Activated T-helper 1 cell treated with anti-CD3 and anti-CD28 coated beads, Interleukin-12 subunit alpha, Interleukin-12 subunit beta, Interleukin-2, Interleukin-4 antibody, amounts not matched to agents 30 ng/mL and 10 ng/mL and 1 ng/mL, durations not matched to agents 14 hours and 24 hours and 36 hours (primary cell): ENCODE measurements at places on chromosomes 1 and 21. TPM values are rescaled to one million over a fixed set of nuclear protein-coding genes. Genes with fewer than 3 reads are reported as not detected.

CFHR4 gene
- not detected in 2 replicates for total RNA-seq

LRRC39 gene
- 0.36 and 1.0 TPM in 2 replicates for total RNA-seq

WARS2 gene
- total RNA-seq = 20.6 TPM in 2 replicates

CDA gene
- total RNA-seq = not detected in 2 replicates

SMCP gene
- not detected in 2 replicates for total RNA-seq

LAMB3 gene
- total RNA-seq = 15.8 and 18.3 TPM in 2 replicates

BECN2 gene
- not detected in 2 replicates for total RNA-seq

KRTAP21-2 gene
- not detected in 2 replicates for total RNA-seq

SEMA6C gene
- 3.6 and 4.3 TPM in 2 replicates for total RNA-seq

DISP1 gene
- total RNA-seq = 1.0 and 1.2 TPM in 2 replicates

GJA8 gene
- total RNA-seq = not detected in 2 replicates

GBP7 gene
- not detected in 2 replicates for total RNA-seq

ATP1A4 gene
- total RNA-seq = not detected in 2 replicates

ABCA4 gene
- 0.29 TPM in 1 of 2 replicates, not detected in the other for total RNA-seq

ANKRD65 gene
- total RNA-seq = 0.10 TPM in 1 of 2 replicates, not detected in the other

SYNC gene
- 0.05 TPM in 1 of 2 replicates, not detected in the other for total RNA-seq

C1QB gene
- not detected in 2 replicates for total RNA-seq

ATXN7L2 gene
- total RNA-seq = 17.4 and 18.0 TPM in 2 replicates

CATSPERE gene
- 0.08 and 0.17 TPM in 2 replicates for total RNA-seq

ERG gene
- not detected in 2 replicates for total RNA-seq

CNR2 gene
- not detected in 2 replicates for total RNA-seq
